GM12878 (cell line): ENCODE measurements at places on chromosomes 7 and 10. TPM values are rescaled to one million over a fixed set of nuclear protein-coding genes. Genes with fewer than 3 reads are reported as not detected.

DNA sequence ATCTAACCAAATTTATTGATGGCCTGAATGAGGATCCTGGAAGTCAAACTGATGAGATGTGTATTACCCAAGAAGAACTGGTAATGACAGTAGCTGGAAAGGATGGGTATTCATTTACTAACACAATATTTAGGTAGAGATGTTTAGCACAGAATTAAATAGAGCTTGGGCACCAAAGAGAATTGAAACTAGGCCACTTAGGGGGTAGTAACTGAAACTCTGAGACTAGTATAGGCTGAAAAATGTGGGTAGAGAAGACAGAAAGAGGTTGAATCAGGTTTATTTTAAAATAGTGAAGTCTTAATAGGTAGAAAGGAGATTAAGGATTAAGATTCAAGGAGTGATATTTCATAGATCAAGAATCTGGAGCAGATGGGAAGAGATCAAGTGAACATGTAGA is 155.8 kb downstream of the MLLT10 start:
- no peaks in the 10 kb centered on the region for H3K36me3 ChIP-seq
- no peaks in the 10 kb centered on the region for H3K4me1 ChIP-seq
- no peak overlapping the region for H3K4me3 ChIP-seq
- H3K27ac ChIP-seq: no peak overlapping the region
- no peak for DNase-seq

DNA sequence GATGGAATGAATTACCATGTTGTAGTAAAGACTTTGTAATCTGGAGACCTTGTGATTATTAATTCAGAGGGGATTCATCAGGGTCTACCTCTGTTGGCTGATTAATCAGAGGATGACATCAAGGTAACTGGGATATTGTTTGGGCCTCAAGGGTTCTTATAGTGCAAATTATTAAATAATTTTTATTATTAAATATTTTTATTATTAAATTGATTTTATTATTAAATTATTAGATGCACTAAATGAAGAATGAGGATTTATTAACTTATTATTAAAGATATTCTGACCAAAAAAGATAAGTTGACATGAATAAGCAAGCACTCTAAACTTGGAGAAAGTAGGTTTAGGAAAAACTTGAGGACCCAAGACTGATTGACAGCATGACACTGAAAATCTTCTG is 661.7 kb downstream of the NRG3 start:
- no peak overlapping the region for H3K27ac ChIP-seq
- H3K4me1 ChIP-seq: no peaks in the 10 kb centered on the region
- H3K36me3 ChIP-seq: no peaks in the 10 kb centered on the region
- no peak for DNase-seq
- no peak overlapping the region for H3K4me3 ChIP-seq

GRCh38 chr10:74150204-74150989 is at the start of gene AP3M1:
AP3M1 (minus strand) TSS chr10:74150828; CDS start chr10:74138379, 12,449 bp downstream.
- DNase-seq: no peak
- H3K4me1 ChIP-seq: peaks cover 11% of the 10 kb centered on the region; the same call in 1 of the 2 replicates
- peak within 1 kb of the TSS; percentile 99 for H3K27ac ChIP-seq
- no peaks in the 10 kb centered on the region for H3K36me3 ChIP-seq
- peak within 1 kb of the TSS; percentile 97 for H3K4me3 ChIP-seq
- no peaks in the 10 kb centered on the region for H3K27me3 ChIP-seq

- no peaks in the 10 kb centered on the region; the same call in 1 of the 2 replicates for H3K27me3 ChIP-seq
- peaks cover 50% of the 10 kb centered on the region for H3K4me1 ChIP-seq
- DNase-seq: no peak
- H3K36me3 ChIP-seq: no peaks in the 10 kb centered on the region
These were observed 855 bp upstream of the PALD1 start for GRCh38 chr10:70477661-70478162.

CALML3 gene
- not detected in 2 replicates for total RNA-seq

DNA sequence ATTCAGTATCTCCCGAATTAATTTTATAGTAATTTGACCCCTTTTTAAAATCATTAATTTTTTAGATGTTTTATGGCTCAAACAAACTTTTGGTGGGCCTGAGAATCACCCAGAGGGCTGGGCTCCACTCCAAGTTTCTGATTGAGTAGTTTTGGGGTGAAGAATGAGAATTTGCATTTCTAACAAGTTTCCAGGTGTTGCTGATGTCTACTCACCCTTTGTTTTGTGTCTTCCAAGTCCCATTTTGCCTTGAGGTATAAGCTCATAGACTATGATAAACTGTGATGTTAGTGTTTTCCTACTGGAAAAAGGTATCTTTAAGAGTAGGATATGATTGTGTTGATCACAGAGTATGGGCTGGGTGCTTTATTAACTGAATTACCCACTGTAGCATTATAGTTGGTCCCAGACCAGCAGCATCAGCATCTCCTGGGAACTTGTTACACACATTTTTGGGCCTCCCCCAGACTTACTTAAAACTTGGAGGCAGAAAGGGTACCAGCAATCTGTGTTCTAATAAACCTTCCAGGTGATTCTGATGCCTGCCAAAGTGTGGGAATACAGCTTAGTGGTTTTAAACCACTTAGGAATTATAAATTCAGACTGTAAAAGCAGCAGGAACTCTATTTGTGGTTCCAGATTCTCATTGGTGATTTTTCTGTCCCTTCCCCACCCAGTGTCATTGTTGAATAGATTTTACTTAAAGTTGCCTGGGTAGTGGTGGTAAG is 19.1 kb downstream of the ZNRF2 start:
- H3K27me3 ChIP-seq: no peaks in the 10 kb centered on the region
- no peaks in the 10 kb centered on the region for H3K36me3 ChIP-seq
- H3K4me1 ChIP-seq: peaks cover 31% of the 10 kb centered on the region
- no peak overlapping the region for H3K27ac ChIP-seq

DNA sequence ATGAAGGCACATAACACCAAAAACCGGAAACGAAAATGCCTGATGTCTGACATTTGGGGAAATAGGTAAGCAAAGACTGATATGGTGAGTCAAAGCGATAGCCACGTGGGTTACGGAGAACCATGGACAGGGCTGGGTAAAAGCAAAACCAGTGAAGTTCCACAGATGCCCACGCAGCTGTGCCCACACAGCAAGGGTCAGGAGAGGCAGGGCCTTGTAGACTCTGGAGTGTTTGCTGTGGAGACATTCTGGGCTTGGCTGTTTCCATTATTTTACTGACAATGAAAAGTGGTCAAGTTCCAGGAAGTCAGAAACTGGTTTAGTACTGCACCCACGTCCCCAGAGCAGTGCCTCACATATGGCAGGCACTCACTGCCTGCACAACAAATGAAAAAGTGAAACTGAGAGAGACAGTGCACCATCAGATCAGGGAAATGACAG is 148.7 kb downstream of the ZMYND11 start:
- H3K27ac ChIP-seq: no peak overlapping the region
- H3K27me3 ChIP-seq: no peaks in the 10 kb centered on the region
- DNase-seq: peak; percentile 79
- peaks cover 22% of the 10 kb centered on the region for H3K4me1 ChIP-seq
- no peaks in the 10 kb centered on the region for H3K36me3 ChIP-seq

- no peak for DNase-seq
- H3K27ac ChIP-seq: no peak overlapping the region
- H3K36me3 ChIP-seq: no peaks in the 10 kb centered on the region
- no peaks in the 10 kb centered on the region; the same call in 1 of the 2 replicates for H3K27me3 ChIP-seq
- no peaks in the 10 kb centered on the region for H3K4me1 ChIP-seq
These were observed 117.4 kb downstream of the VIPR2 start for GRCh38 chr7:159027056-159027788.

- no peak for DNase-seq
- H3K4me1 ChIP-seq: no peaks in the 10 kb centered on the region
- no peak overlapping the region for H3K4me3 ChIP-seq
- H3K36me3 ChIP-seq: no peaks in the 10 kb centered on the region
These were observed 226.9 kb upstream of the CSTF2T start for GRCh38 chr10:51926337-51926736.

DNA sequence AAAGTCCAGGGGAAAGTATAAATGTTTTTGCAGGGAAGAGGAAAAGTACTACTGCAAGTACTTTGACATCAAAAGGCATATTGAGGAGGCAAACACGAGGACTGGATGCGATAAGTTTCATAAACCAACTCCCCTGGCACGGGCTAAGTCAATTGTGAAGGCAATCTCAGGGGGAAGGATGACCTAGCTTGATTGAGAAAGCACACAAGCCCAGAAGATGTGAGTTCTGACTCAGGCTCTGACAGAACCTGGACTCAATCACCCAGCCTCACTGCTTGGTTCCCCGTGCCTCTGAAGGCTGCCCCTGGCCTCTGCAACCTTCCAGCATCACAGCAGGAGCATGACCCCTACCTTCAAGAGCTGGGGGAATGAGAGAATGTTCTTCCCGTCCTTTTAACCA is 93.2 kb upstream of the ZNF438 start:
- DNase-seq: no peak
- no peaks in the 10 kb centered on the region for H3K27me3 ChIP-seq
- H3K36me3 ChIP-seq: no peaks in the 10 kb centered on the region
- H3K27ac ChIP-seq: no peak overlapping the region
- H3K4me1 ChIP-seq: no peaks in the 10 kb centered on the region

GRCh38 chr10:10629512-10629911 is 388.2 kb upstream of the CELF2 start:
- no peak for DNase-seq
- no peak overlapping the region for H3K27ac ChIP-seq

DNA sequence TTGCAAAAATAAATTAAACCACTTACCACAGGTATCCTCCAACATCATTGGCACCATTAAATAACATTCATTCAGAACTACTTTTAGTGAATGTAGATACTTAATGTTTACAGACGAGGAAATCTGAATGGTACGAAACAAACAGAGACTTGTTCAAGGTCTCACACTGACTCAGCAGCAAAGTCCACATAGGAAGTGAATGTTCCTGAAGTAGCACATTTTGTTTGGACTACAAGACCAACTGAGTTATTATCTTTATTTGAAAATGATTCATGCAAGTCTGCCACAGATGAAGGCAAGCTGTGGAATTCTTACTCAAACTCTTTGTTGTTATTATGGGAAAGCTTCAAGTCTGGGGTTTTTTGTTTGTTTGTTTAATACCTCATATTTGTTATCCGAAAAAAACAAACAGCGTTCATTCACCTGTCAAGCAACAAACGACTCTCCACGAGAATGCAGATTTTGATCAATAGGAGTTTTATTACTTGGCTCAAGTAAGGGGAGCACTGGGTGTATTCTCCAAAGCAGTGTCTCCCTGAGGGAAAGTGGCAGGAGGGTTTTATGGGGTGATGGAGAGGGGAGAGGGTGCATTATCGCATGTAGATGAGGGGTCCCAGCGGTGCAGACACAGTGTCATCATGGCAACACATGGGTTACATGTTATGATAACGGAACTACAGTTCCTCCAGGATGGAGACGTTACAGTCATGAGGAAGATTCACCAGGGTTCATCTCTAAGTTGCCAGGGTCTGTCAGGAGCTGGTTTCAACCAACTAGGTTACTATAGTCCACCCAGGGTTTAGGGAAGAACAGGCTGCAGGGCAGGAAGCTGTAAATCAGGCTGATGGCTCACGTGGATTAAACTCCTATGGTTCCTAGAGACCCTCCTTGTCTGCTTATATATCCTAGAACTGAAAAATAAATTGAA is 147.7 kb upstream of the AKR1E2 start:
- no peaks in the 10 kb centered on the region for H3K4me1 ChIP-seq
- DNase-seq: no peak
- H3K4me3 ChIP-seq: no peak overlapping the region

AKR1D1 gene
- total RNA-seq: not detected in 2 replicates

EPO gene
- total RNA-seq: 0.16 TPM in 1 of 2 replicates, not detected in the other

DNA sequence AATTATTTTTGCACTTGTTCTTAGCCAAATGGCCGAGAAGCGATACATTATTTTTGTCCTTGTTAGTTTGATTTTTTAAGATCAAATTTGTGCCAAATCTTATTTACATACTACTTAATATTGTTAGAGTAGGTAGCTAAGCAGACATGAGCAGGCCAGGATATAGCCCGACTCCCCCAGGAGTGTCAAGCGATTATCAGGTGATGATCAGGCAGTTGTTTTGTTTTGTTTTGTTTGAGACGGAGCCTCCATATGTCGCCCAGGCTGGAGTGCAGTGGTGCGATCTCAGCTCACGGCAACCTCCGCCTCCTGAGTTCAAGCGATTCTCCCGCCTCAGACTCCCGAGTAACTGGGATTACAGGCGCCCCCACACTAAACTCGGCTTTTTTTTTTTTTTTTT is 71.1 kb downstream of the LYZL2 start:
- H3K27ac ChIP-seq: no peak overlapping the region
- H3K4me3 ChIP-seq: no peak overlapping the region
- DNase-seq: no peak
- H3K4me1 ChIP-seq: peaks cover 5% of the 10 kb centered on the region
- no peaks in the 10 kb centered on the region for H3K36me3 ChIP-seq

GRCh38 chr10:124370426-124370825 is 48.3 kb downstream of the OAT start:
- no peak for DNase-seq
- peaks cover 3% of the 10 kb centered on the region; the same call in 1 of the 2 replicates for H3K27me3 ChIP-seq
- H3K36me3 ChIP-seq: no peaks in the 10 kb centered on the region
- H3K27ac ChIP-seq: no peak overlapping the region
- H3K4me1 ChIP-seq: peaks cover 6% of the 10 kb centered on the region; the same call in 1 of the 2 replicates

DNA sequence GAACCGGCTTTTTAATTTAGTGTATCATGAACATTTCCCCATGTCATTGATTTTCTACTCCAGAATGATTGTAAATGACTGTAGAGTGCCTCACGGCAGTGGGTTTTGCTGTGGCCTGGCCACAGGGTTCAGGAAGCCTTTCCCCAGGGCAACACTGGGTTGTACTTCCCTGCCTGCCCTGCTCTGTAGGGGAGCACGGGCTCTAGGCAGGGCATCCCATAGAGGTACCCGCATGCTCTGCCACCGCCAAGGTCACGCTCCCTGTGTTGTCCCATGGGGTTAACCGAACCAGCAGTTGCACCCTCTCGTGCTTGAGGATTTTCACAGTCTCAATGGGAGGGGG is 63.8 kb downstream of the BPGM start:
- H3K4me3 ChIP-seq: no peak overlapping the region
- no peak for DNase-seq
- peaks cover 8% of the 10 kb centered on the region for H3K27me3 ChIP-seq
- no peaks in the 10 kb centered on the region for H3K36me3 ChIP-seq

FZD8 gene
- total RNA-seq: 0.37 and 0.72 TPM in 2 replicates

CTAGE6 gene
- not detected in 2 replicates for total RNA-seq

- no peaks in the 10 kb centered on the region for H3K4me1 ChIP-seq
- no peaks in the 10 kb centered on the region for H3K27me3 ChIP-seq
These were observed 30.3 kb upstream of the LSM8 start for GRCh38 chr7:118153551-118154177.

GIMAP8 gene
- 5.7 and 6.2 TPM in 2 replicates for total RNA-seq

DNA sequence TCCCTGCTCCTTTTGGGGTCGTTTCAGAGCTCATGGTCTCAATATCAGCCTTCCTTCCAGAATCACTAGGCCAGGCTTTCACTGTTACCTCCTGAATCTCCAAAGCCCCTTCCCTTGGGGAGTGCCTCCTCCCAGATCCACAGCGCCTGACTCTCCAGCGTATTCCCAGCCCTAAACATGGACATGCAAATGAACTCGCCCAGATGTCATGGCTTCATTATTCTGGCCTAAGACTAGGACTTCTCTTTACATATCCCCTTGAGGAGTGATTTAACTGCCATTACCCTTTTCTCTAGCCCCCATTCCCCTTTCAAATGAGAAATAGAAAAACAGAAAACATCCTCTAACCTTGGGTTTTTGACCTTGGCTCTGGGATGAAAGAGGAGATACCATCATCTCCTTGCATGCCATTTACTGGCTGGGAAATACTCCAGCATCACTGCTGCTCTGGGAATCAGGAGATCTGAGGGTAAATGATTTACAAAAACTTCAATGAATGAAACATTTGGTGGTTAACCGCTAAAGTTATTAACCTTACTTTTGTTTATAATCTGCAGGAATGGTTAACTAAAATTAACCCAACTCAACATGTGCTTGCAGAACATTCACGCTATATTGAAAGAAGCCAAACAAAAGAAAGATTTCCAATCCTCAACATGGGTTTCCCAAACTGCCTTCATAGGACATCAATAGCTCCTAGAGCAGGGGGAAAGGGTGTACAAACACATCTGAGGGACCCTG is 37.0 kb downstream of the FAM171A1 start:
- no peaks in the 10 kb centered on the region for H3K36me3 ChIP-seq
- no peaks in the 10 kb centered on the region for H3K4me1 ChIP-seq
- H3K27me3 ChIP-seq: no peaks in the 10 kb centered on the region
- DNase-seq: no peak
